Stimulated activated CD8-positive, alpha-beta memory T cell treated with anti-CD3 and anti-CD28 coated beads, Interleukin-4, amount 100 ng/mL, for 1 hour (primary cell): ENCODE measurements at places on chromosomes 3 and 15.
A peak's percentile ranks its signal among the peaks of the same experiment; 100 is the strongest.

- no peak for DNase-seq
Measured at GRCh38 chr3:62454916-62455315, 81.6 kb upstream of the FEZF2 start.

DNA sequence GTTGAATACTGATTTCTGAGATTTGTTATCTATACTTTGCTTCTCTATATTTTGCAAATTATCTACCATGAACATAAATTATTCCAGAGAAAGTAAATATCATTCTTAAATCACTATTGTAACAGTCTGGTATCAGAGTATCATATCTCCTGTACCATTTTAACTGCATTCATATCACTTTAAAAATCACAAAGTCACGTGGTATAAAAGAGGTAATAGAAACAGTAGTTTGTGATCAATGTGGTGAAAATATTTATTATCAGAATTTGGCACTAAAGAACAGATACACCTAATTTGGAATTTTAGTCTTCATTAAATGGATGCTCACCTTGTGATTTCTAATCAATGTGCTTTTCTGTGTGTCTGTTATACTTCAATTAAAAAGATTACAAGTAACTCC is 47.8 kb downstream of the P3H2 start:
- DNase-seq = no peak

- no peak for DNase-seq
Measured at GRCh38 chr3:64801856-64802255, 114.1 kb upstream of the ADAMTS9 start.

DNA sequence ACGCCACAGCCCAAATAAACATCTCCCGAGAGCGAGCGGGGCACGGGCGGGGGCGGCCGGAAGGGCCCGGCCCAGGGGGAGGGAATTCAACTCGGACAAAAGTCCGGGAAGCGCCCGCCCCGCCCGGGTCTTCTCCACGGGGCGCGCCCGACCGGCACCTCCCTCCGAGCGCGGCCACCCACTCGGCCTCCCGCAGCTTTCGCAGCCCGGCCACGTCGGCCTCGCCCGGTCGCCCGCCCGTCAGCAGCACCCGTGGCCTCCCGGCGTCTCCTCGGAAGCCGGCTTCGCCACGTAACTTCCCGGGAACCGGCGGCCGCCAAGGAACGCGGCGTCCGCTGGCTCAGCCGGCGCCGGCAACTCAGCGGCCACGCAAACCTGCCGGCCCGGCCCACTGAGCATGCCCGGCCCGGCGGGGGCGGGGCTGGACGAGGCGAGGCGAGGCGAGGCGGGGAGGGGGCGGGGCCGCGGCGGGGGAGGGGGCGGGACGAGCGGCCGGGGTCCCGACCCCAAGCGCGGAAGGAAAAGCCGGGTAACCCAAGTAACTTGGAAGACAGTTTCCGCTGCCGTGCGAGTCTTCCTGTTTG is at the start of gene TJP1:
Gene TJP1 (minus strand): TSS at position 369 of the 584 bp plus-strand sequence. CDS start 440 bp downstream, outside the sequence.
- DNase-seq = no peak

DNA sequence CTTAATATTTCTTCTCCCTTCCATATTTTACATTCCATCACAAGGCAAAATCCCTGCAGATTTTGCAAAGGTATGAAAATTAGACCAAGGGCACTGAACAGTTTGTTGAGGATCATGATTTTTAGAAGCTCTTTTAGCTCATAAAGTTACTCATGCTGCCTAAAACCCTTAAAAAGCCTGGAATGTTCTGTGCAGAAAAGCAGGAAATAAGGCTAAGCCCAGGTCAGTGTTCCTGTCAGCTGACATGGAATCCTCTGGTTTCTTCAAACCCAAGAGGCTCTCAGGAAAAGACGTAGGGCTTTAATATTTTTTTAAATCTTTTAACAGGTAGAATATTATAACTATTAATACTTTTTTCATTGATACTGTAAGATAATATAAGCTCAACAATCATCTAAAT is 8.2 kb downstream of the CBLB start:
- no peak for DNase-seq

- no peak for DNase-seq
Measured at GRCh38 chr3:111761309-111761795, 97.7 kb upstream of the PHLDB2 start.

DNA sequence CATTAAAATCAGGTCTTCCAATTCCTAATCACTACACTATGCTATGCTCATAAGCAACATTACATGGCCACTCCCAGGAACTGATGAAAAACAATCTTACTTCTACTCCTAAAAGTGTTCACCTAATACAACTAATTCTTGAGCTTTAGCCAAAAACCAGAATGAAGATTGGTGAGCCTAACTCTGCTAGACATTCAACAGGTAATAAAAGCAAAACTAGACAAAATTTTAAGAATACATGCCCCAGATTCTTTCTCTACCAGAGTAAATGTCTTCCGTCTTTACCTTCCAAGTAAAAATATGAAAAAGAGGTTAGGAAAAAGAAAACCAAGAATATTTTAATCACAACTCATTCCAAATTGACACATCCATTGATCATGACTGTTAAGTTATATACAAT is 31.3 kb downstream of the ATP13A3 start:
- DNase-seq = no peak

DNA sequence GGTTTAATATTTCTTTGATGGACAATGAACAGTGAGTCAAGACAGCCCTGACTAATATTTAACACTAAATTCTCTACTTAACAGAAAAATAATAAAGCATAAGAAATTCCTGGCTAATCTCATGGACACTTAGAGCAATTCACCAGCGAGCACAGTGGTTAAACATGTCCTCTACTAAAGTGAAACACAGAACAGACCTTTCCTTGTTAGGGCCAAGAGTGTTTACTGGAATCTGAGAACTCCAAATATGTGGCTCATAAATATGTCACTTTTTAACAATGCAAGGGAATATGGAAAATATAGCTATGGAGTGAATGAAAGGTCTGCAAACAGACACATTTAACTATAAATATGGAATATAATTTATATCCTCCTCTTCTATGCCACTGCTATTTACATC is 18.6 kb upstream of the IGSF10 start:
- no peak for DNase-seq

GRCh38 chr3:191239407-191240031 is 40.5 kb downstream of the OSTN start:
- no peak for DNase-seq

- peak; percentile 5 for DNase-seq
Measured at GRCh38 chr15:78438619-78439285, 736 bp downstream of the IREB2 start.

- no peak for DNase-seq
Measured at GRCh38 chr3:124570232-124570631, 160.0 kb upstream of the UMPS start.

- no peak for DNase-seq
Measured at GRCh38 chr15:29533647-29534046, 264.0 kb upstream of the NSMCE3 start.

GRCh38 chr3:152540120-152540519 is 271.4 kb downstream of the MBNL1 start:
- no peak for DNase-seq

- no peak for DNase-seq
Measured at GRCh38 chr3:98884675-98885371, 16.7 kb downstream of the DCBLD2 start.

DNA sequence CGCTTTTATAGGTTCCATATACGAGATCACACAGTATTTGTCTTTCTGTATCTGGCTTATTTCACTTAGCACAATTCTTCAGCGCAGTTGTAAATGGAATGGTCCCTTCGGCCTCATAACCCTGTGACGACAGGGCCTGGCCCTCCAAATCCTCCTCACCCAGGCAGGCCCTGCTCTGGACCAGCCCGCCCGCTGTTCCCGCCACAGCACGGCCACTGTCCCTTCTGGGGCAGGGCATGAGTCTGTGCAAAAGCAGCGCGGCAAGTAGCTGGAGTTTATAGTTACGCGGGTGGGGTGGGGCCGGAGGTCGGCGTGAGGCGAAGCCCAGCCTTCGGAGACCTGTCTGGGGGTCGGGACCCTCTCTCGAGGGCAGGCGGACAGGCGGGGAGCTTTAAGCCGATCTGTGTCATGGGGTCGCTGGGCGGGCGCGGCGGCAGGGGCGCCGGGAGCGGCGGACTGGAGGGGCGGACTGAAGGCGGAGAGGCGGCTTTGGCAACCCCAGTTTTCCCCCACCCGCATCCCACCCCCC is 543 bp downstream of the ARPIN start:
- DNase-seq = no peak

DNA sequence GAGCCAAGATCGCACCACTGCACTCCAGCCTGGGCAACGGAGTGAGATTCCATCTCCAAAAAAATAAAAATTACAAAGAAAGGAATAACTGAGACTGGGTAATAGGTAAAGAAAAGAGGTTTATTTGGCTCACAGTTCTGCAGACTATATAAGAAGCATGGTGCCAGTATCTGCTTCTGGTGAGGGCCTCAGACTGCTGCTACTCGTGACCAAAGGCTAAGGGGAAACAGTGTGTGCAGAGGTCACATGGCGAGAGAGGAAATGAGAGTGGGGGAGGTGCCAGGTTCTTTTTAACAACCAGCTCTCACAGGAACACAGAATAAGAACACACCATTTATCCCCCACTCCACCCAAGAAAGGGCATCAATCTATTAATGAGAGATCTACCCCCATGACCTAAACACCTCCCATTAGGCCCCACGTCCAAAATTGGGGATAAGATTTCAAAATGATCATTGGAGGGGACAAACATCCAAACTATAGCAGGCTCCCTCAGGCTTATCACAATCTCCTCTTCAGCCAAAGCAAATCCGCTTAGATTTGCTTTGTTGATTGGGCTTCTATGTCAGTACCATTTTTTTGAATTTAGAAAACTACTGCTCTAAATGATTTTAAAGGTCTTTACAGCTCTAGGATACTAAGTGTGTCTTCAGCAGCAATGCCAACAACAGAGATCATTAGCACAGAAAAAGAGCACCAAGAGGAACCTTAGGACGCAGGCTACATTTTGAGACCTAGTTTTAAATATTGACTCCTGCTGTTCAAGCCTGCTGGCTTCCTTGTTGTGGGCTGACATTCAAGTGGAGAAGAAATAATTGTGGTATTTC is 84.2 kb upstream of the TBL1XR1 start:
- DNase-seq = no peak

DNA sequence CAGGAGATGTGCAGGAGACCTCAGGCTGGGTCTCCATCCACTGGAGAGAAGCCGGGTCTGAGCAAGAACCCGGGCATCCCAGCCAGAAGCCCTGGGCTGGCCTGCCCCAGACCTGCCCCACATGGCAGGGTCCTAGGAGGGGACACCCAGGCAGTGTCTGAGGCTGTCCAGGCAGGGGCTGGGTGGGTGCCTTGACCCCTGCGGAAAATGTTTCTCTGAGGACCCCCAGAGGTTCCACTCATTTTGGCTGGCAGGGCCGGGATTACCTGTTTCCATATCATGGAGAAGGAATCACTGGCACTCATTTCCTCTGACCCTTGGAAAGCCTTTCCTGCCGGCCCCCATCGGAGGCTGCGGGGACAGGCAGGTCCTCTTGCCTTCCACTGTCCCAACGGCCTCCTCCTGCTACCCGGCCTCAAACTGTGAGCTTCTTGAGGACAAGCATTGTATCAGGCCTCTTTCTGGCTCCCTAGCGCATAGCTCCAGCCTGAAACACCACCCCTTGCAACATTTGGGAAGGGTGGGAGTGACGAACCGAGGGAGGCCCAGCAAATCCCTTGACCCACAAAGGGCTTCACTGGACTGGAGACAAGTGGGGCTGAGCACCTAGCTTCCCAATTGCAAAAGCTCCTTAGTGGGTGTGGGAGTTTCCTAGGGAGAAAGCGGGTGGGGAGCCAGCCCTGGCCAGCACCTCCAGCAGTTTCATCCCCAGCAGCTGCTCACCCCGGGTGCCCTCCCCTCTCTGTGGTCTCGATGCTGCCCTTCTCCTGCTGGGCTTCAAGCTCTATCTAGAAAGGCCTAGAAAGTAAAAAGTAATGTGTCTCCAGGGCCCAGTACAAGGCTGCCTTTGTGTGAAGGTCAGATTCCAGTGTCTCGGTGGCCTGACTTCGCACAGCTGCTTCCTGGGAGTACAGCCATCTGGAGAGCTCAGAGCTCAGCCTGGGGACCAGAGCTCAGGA is 29.7 kb downstream of the ACSBG1 start:
- no peak for DNase-seq
